NCI-H524 (cell line): ENCODE measurements at places on chromosomes 5 and 9.

GRCh38 chr5:145925353-145925752 is 11.0 kb upstream of the SH3RF2 start:
- DNase-seq = no peak

- DNase-seq = no peak
Observed at GRCh38 chr5:74638970-74639806, 1.3 kb downstream of the ENC1 start.

GRCh38 chr9:130497139-130497538 is 52.4 kb downstream of the ASS1 start:
- DNase-seq = no peak

DNA sequence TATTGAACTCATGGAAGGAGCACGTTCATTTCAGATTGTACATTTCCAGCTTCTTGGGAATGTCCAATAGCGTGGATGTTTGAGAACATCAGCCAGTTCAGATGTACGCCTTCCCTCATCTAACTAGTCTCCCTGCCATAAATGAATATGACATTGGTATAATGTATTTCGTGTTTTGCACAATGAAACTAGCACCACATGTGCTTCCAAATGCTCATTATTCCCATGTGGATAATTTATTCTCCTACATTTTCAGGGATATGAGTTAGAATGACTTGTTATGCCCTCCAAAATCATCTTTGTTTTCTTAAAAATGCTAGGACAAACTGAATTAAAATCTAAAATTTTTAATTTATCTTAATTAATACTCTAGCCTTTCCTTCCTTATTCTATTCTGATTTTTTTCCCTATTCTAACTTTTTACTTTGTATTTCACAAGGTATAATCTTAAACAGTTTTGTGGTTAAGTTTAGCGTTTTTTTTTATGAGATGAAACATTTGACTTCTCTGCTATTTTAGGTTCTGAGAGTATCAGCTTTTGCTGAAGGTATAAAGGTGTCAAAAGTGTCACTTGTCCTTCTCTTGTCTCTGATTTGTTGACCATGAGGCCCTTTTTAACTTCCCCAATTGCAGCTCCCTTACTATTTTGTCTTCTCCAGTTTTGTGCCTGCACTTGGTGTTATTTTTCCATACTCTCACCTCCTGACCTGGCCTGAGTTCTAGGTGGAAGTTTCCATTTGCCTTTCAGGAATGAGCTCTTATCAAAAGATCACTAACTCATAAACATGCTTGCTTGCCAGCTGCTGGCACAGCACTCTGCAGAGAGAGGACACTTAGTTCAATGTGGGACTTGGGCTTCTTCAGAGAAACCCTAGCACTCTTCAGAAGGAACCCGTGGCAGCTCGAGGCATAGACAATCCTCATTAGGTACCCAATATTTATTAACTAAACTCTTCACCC is 106.8 kb downstream of the FRMD3 start:
- no peak for DNase-seq

- peak; percentile 7 for DNase-seq
Observed at GRCh38 chr9:108742191-108742590, 113.6 kb downstream of the ACTL7B start.

GRCh38 chr9:126131066-126132010 is 195.3 kb upstream of the MVB12B start:
- no peak for DNase-seq

DNA sequence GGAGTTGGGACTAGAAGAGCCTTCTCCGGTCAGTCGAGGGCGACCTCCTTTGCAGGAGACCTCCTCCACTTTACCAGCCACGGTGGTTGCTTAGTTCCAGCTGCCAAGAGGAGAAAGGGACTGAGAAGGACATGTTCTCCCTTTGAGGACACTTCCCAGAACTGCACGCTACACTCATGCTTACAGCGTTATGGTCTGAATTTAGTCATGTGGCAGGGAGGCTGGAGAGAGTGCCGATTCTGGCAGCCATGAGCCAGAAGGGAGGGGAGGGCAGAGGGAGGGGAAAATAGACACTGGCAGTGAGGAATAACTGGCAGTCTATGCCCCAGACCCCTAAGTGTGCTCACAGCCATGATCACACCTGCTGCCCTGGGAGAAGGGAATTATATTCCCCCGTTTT is 47.8 kb downstream of the TSPAN17 start:
- no peak for DNase-seq

GRCh38 chr9:21144603-21145002 is 3.0 kb upstream of the IFNW1 start:
- no peak for DNase-seq

DNA sequence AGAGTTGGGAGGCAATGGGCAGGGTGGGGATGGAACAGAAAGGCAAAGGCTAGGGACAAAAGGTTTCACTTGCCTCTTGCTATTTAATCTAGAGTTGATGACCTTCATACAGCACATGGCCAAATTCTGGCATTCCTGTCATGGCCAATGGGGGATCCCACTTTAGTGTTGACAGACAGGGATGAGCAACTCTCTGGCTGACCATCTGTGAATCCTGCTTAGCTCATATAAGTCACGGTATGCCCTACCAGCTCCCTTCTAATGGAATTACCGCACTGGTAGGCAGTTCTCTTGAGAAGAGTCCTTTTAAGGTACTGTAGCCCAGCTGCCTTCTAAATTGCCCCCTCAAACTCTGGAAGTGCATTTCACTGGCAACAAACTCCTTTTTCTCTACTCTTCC is 76.1 kb downstream of the MAMDC2 start:
- DNase-seq = no peak

GRCh38 chr5:89457411-89458331 is 574.7 kb upstream of the MEF2C start:
- DNase-seq = no peak

- DNase-seq = no peak
Observed at GRCh38 chr5:153573326-153574033, 83.0 kb downstream of the GRIA1 start.

- DNase-seq = no peak
Observed at GRCh38 chr9:16510482-16510881, 360.0 kb downstream of the BNC2 start.

- DNase-seq = no peak
Observed at GRCh38 chr9:96457266-96457665, 7.3 kb downstream of the HABP4 start.

GRCh38 chr5:16776611-16777251 is 159.4 kb downstream of the MYO10 start:
- DNase-seq = peak; percentile 76

- DNase-seq = no peak
Observed at GRCh38 chr5:34609951-34610441, 46.1 kb upstream of the RAI14 start.

GRCh38 chr5:79205965-79206364 is 30.0 kb upstream of the JMY start:
- no peak for DNase-seq

- no peak for DNase-seq
Observed at GRCh38 chr9:89528540-89528939, 30.6 kb upstream of the SEMA4D start.

GRCh38 chr9:121115466-121115865 is 40.7 kb downstream of the CNTRL start:
- DNase-seq = no peak

DNA sequence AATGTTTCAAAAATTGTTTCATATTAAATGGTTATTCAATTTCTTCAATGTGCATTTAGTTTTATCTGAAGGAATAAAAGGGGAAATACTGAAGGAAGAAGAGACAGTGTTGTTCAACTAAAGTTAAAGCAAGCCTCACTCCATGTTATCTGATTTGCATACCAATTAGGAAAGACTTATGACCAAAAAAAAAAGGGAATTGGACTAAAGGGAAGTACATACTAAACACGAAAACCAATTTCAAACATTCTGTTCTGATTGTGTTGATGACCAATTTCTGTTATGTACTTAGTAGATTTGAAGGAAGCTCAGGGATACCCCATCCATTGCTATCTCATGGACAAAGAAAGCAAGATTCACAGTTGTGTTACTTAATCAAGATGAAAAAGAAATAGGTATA is 4.9 kb upstream of the GAPT start:
- no peak for DNase-seq

DNA sequence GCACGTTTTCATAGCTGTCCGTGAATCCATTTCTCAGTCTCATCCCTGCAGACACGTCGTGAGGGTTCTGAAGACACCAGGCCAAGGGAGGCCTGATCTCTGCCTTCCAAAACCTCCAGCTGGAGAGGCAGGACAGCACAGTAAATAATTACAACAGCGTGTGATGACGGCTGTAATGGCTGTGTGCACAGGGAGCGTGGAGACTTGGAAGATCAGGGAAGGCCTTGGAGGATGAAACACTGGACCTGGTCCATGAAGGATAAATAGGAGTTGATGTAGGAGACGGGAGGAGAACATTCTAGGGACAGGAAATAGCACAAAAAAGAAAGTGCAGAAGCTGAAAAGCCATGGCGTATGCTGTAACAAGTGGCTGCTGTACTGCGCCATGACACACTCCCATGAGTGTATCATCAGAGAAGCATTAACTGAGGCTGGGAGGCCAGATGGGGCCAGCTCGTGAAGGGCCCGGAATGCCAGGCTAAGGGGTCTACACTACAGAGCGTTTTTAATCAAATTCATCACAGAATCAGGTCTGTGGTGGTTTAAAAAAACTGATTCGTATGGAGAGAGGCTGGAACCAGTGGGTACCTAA is 97.2 kb downstream of the CRB2 start:
- DNase-seq = no peak

GRCh38 chr5:57718155-57718554 is 235.5 kb upstream of the ACTBL2 start:
- DNase-seq = peak; percentile 1

DNA sequence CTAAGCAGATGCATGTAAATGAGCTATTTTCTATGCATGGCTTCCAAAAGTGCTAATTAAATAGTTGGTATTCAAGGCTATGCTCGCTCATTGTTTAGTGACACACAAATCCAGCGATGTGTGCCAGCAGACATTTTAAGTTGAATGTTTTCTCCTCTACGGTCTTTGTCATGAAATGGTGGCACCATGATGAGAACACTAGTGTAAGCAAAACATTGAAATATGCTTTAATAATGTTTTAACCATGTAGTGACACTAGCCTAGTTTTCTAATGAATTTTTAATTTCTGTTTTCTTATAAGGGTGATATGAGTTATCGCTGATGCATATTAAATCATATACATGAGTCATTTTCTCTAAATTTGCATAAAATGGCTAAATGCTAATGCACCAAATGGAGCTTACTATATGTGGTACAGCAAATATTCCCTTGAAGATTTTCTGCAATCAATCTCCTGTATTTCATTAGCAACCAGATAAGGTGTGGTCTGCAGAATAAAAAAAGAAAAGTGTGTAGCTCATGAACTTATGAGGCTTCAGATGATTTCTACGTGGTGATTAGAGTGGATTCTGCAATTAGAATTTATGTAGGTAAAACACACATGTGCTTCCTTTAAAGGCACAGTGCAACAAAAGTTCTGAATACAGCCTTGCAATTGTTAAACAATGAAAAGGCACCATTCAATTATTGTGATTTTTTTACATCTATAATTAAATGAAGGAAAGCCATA is 226.6 kb downstream of the MEF2C start:
- no peak for DNase-seq

DNA sequence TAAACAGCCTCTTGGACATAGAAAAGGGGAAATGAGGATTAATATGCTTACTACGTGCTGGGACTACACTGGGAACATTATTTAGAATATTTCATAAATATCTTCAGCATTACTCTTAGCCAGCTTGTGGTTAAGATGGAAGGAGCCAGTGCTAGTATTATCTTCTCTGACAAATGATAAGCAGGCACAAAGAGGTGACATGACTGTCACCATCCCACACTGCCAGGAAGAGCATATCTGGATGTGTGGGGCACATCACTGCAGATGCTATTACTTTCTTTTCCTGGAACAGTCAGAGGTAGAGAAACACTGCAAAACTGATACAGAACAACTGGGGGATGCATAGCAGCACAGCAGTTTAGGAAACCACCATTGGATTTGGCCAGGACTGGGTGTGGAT is 281.0 kb upstream of the TNC start:
- no peak for DNase-seq

- no peak for DNase-seq
Observed at GRCh38 chr9:132250324-132251262, 88.7 kb downstream of the NTNG2 start.

GRCh38 chr9:124813041-124813440 is 36.1 kb downstream of the OLFML2A start:
- DNase-seq = no peak

GRCh38 chr5:69050214-69050613 is 43.6 kb upstream of the SLC30A5 start:
- DNase-seq = no peak
